ENCODE measurements at places on chromosomes 5 and 9. TPM values are rescaled to one million over a fixed set of nuclear protein-coding genes. Genes with fewer than 3 reads are reported as not detected.

GRCh38 chr5:72783354-72783753 is 33.1 kb upstream of the TNPO1 start:
- DNase-seq: no peak

- no peak for DNase-seq
Measured at GRCh38 chr9:447230-448025, 232.8 kb downstream of the DOCK8 start.

- no peak for DNase-seq
Measured at GRCh38 chr5:157100140-157100679, 8.6 kb downstream of the HAVCR2 start.

GRCh38 chr5:55993731-55994494 is 850 bp downstream of the IL6ST start:
- peak; percentile 67 for DNase-seq

Gene NIPBL
- total RNA-seq: 90.3 TPM

GRCh38 chr9:136312436-136312835 is 8.5 kb upstream of the CCDC187 start:
- DNase-seq: no peak

DNA sequence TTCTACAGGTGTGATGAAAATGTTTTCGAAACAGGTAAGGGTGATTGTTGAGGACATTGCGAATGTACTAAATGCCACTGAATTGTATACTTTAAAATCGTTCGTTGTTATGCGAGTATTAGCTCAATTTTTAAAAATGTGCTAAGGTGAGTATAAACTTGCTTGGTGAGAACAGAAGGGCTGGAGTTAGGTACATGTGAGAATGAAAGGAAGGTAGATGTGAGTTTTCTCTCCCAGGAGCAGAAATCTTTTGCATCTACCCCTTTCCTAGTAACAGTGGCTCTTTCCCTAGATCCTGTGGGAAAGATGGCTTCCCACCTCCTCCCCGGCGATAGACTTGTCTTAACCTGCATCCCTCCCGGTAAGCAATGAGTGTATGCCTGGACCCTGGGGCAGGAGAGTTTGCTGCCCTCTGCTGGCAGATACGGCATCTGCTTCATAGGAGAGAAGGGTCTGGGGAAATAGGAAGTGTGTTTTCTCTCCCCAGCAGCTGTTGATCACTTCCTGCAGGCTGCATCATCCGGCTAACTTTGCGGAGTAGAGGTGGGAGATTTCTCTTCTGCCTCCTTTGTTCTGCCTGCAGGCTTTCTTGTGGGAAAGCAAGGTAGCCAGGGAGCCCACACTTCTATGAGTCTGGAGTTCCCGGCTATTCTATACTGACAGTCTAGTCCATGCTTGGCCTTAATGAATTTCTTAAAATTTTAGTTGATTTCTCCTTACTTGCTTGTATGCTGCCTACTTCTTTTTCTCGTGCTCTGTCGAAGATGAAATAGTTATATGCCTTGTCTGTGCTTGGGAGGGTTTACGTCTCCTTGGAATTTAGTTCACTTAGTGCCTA is 373.3 kb upstream of the SEMA6A start:
- no peak for DNase-seq
